ENCODE measurements at places on chromosomes 5 and 9.

GRCh38 chr9:136077491-136077890, 17.6 kb downstream of the NACC2 start:
- no peak for DNase-seq

GRCh38 chr9:5388026-5388819, 48.5 kb upstream of the RLN1 start:
- no peak for DNase-seq

DNA sequence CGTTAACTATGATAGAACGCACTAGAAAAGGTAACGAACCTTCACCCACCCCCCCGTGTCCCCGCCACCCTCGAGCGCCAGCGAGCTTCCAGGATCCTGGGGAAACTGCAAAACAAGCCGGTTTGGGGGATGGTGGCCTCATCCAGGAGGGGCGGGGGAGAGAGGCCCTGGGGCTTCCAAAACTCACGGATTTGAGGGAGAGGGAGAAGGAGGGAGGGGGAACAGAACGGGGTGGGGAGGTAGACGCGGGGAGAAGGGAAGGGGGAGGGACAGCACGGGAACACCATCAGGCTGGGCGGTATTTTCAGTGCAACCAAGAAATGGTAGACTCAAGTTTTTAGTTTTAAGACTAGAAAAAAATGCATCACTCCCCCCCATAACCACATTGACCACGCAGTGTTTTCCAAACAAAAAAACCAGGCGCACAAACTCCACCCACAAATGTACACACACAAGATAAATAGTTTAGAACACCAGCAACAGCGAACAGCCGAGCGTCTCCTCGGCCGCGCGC, 1.4 kb downstream of the NRARP start:
- DNase-seq: no peak

- DNase-seq: no peak
These were observed 1.0 kb downstream of the ELAVL2 start for GRCh38 chr9:23824830-23825591.

- no peak for DNase-seq
These were observed 720.5 kb downstream of the TLE4 start for GRCh38 chr9:80292231-80292630.

DNA sequence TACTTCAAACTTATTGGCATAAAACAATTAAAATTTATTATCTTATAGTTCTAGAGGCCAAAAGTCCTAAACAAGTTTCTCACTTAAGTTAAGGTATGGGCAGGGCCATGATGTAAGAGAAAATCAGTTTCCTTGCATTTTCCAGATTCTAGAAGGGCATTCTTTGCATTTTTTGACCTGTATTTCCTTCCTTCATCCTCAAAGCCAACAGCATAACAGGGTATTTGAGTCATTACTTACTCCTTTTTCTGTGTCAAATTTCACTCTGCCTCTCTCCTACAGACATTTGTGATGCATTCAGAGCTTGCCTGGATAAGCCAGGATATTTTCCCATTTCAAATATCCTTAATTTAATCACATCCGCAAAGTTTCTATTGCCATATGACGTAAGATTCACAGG, 1499.0 kb downstream of the EFNA5 start:
- no peak for DNase-seq

- DNase-seq: no peak
These were observed 6.1 kb downstream of the NOTCH1 start for GRCh38 chr9:136539427-136540421.

Measured in HuH-7 (cell line).